ENCODE measurements at places on chromosomes 2 and 18.

GRCh38 chr2:127046579-127046978 lies 60.4 kb downstream of the BIN1 start:
- DNase-seq = no peak

- no peak for DNase-seq
These were observed 239.0 kb upstream of the KLHL29 start for GRCh38 chr2:23146011-23146410.

GRCh38 chr18:32454593-32454992 lies 16.1 kb downstream of the GAREM1 start:
- no peak for DNase-seq

GRCh38 chr2:10538224-10538894 lies 90.2 kb upstream of the ODC1 start:
- DNase-seq = no peak

DNA sequence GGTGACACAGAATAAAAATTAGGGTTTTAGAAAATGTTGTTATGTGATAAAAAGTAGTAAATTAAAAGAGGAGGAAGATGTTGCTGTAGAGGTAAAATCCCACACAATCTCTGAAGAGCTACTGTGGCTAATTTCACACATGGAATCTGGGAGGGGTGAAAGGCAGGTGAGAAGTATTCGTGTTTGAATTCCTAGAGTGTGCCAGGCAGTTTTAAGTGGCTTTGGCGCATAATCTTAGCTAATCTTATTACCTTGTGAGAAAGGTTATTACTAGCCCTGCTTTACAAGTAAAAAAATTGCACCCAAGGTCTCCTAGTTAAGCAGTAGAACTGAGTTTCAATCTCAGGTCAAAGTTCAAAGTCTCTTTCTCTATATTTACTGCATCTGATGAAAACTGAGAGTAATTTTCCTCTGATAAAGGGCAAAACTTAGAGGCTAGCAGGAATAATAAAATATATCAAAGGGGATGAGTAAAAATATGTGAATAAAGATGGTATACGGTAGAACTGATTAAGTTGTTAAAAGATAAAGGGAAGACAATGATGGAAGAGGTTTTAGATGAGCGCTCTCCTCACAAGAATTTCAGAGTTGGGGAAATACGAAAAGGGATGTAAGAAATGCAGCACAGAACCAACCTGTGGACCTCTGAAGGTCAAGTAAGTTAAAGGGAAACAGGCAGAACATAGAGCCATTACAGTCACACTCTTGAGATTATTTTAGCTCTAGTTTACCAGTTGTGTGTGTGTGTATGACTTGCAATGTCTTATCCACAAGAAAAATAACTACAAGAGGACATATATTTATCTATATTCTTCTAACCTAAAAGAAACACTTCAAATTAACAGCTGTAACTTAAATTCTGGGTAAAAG lies 34.8 kb downstream of the GAREM1 start:
- no peak for DNase-seq

DNA sequence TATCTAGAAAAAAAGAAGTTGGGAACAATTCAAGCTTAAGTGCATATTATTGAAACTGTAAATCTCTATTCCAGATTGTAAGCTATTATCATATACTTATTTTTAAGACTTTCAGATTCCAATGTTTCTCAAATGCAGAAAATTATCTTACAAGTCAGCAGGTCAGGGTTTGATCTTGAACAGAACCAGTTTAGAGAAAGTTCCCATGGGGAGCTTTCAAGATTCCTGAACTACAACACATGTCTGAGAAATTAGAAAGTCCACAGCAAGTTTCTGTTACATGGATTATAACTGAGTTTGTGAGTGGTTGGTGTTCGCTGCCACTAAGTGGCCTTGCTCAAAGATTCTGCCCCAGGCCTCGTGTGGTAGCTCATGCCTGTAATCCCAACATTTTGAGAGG lies 31.6 kb upstream of the SP3 start:
- no peak for DNase-seq

DNA sequence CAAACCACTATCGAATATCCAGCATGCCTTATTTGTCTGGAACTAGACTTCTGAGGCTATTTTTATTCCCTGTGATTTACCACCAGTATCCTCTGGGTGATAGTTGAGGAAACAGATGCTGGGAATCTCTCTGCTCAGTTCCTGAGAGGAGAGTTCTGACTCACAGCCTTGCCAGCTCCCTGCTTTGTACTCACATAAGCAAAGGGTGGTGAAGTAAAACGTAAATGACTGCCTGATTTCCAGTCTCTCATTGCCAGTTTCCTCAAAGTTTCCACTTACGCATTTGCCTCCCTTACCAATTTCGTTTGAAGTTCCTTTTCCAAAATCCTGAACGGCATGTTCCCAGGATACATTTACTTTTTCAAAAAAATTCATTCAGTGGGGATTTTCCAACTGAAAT lies 69.2 kb upstream of the HNRNPA3 start:
- peak; percentile 61 for DNase-seq

DNA sequence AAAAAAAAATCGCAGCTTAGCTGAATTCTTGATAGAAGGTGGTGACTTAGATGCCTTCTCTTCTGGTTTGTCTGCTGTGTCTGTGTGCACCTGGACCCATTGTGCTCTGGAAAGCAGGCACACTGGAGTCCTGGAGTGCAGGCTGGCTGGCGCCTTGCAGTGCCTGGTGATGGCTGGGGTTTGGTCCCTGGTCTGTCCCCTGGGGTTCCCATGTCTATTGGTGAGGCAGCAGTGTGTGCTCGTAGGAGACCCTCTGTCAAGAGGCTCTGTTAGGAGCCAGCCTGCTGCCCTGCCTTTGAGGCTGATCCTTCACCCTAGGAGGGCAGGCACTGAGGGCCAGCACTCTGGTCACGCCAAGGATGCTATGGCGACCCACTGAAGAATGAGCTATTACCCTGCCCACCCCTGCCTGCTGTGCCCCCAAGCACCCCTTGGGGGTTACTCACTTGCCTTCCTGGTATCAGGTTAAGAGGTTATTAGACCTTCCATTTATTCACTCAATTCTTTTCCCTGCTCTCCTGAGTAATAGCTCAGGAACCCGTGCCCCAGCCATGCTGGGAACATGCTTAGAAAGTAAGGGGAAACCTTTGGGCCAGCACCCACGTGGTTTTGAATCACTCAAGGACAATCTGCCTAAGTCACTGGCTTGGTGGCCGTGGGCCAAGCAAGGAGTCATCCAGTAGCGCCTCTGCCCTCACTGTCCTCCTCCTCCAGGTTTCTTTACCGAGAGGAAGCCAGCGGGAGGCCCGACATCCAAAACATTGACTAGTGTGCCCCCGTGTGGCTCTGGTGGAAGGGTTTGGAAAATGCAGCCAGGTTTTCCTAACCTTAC lies 284.5 kb downstream of the PRKCE start:
- no peak for DNase-seq

DNA sequence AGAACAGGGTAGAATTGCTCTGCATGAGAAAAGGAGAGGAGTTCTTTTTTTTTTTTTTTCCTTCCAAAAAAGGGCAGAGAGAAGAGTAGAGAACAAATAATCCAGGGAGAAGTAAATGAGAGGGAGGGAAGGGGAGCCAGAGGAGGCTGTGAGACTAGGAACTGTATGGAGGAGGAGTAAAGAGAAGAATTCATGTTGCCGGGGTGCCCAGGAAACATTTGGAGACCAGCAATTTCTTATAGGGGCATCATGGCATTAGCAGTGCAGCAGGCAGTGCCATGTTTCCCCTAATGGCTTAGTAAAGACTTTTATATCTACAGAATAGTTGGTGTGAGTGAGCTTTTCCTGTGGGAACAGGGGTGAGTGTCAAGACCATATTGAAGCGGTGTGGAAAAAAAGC lies 86.4 kb upstream of the SESTD1 start:
- no peak for DNase-seq

- no peak for DNase-seq
These were observed 122.7 kb downstream of the DNER start for GRCh38 chr2:229591611-229592010.

DNA sequence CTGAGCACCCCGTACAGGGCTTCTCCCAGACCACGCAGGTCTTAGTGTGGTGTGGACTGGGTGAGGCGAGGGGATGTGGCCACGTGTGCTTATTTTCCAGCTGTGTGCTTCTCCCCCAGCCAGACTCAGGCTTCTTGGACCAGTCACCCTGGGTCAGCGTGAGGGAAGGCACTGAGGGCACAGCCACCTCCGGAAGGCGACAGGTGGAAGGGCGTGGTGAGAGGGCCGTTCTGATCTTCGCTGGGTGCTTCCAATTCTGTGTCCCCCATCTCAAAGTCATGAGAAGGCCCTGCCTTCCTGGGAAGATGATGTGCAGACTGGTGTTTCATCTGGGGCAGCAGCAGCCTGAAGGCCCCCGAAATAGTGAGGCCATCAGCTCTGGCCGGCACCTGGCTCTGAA lies 169.7 kb upstream of the MYCN start:
- DNase-seq = no peak

DNA sequence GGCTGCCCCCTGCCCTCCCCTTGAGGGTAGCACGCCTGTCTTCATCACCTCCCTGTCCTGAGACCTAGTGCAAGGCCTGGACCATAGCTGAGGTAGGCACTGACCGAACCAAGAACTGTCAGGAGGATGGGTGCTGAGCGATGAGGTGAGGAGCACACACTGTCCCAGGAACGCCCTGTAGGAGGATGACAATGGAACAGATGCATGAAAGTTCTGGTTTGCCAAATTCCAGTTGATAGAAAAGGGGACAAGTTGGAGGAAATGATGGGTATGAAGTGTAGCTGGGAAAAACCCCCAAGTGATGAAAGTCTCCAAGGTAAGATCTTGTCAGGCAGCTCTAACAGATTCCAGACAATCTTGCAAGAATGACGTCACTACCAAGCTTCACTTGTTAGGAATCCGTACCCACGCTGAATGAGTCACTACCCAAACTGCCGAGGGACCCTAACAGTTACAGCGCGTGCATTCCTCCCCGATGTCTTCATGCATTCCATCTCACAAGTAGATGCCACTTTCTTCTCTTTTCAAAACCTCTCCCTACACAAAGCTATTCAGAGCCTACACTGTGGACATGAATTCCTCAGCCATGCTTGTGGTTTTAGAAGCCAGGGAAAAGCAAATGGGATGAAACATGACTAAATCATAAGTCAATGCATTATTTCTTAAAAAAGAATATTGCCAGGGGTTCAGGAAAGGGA lies 27.6 kb downstream of the MRPL33 start:
- no peak for DNase-seq

GRCh38 chr18:32297579-32298170 lies 107.8 kb downstream of the MEP1B start:
- DNase-seq = no peak

DNA sequence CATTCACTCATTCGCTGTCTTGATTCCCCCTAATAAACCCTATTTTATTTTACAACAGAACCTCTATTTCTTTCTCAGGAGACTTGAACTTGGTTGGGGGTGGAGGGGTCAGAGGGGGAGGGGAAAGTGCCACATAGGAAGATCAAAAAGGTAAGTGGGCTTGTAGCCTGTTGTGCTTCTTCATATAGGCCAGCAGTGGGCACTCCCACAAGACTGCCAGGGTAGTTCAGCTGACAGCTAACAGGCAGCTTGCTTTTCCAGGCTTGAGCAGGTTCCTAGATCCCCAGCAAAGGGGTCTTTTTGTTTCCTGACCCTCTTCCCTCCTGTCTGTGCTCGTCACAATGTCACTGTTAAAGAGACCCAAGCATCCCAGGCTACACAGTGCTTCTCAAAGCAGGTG lies 829 bp upstream of the KIAA2012 start:
- no peak for DNase-seq

DNA sequence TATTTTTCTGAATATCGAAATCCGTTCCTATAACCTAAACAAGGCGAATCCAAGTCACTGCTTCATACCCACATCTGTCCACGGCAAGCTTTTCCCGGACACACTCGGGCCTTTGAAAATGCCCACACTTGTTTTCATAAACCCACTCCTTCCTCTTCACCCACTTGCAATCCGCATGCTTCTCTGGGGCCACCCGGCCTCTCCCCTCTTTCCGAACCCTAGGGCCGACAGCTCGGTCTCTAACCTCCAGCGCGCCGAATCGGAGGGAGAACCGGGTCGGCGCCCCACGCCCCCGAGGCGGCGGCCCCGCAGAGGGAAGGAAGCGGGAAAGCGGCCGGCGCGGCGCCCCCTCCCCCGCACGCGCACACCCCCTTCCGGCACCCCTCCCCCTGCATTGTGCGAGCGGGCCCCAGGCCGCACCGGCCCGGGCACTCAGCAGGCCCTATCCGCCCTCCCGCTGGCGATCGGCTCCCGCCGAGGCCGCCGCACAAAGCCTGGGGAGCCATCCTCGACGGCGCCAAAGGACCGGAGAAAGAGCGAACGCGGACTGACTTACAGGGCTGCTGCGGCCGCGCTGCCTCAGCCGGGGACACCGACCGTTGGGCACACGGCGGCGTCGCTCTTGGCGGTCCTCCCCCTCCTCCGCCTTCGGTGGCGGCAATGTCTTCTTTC lies 467 bp downstream of the PUM2 start:
- peak; percentile 48 for DNase-seq

GRCh38 chr18:34598120-34598635 lies 111.9 kb upstream of the DTNA start:
- DNase-seq = no peak

DNA sequence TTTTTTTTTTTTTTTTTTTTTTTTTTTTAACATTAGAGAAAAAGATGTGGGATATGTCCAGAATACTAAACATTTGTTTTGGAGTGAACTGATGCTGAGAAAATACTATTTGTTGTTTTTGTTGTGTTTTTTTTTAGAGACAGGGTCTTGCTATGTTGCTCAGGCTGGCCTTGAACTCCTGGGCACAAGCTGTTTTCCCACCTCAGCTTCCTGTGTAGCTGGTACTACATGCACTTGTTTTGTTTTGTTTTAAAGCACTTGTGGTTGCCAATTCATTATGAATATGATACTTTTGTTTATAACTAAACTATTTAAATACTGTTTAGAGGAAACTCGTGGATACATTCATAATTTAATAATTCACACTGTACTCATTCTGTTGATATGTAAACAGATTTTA lies 33.4 kb upstream of the DYSF start:
- DNase-seq = no peak

GRCh38 chr2:27042985-27043634 lies 8.4 kb upstream of the AGBL5 start:
- no peak for DNase-seq

DNA sequence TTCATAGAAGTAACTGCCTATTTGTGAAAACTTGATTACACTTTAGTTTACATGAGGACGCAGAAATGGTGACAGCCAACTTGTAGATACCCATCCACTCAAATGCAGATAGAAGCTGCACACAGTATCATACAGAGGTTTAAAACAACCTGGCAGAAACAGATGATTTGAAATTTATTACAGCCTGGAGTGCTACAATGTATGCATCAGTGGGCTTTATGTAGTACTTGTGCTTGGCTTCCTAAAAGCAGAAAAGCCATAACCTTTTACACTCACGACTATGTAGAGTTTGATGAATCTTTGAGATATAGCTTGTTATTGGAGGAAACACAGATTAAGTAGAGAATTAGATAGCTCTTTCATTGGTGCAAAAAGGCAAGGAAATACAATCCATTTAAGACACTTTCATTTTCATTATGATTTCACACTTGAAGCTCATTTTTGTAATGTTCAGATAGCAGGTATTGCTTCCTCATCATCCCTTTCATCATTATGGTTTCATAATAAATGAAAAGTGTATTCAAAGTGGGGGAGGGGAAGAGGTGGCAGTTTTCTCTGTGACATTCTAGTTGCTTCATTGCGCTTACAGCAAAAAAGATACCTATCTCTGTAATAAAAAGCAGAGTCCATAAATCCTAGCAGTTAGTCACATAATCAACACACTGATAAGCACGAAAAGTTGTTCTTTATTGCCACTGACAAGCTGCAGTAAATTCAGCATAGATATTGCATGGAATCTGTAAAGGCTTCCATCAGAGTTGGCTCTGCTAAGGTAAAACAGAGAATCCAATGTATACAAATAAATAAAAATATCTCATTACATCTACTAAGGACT lies 789.8 kb upstream of the FSHR start:
- peak; percentile 8 for DNase-seq

GRCh38 chr2:231223458-231223976 lies 25.1 kb downstream of the ARMC9 start:
- no peak for DNase-seq
